C1 segment of cervical spinal cord (tissue), 14 donors: ENCODE measurements at places on chromosomes 1 and 21.

GRCh38 chr21:42025376-42026081 lies 15.4 kb upstream of the ZBTB21 start:
- DNase-seq = no peak

- DNase-seq = no peak
Observed at GRCh38 chr1:214901718-214902117, 180.8 kb upstream of the KCNK2 start.

DNA sequence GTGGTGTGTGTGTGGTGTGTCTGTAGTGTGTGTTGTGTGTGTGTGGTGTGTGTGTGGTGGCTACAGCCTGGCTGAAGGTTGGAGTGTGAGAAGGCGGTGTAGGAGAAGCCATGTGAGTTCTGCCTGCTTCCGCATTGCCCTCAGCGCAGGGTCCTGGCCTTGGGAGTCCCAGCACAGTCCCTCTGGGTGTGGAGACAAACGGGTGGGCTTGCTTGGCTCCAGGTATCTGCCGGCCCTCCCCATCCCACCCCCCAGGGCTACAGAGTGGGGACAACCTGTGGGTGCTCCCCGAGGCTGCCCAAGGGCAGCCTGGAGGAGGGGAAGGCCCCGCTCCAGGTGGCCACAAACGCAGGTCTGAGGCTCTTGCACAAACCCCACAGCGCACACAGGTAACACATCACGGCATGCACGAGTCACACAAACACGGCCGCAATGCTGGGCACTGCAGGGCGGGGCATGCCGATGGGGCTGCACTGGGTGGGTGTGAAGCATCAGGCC lies 31.7 kb upstream of the ADARB1 start:
- no peak for DNase-seq

DNA sequence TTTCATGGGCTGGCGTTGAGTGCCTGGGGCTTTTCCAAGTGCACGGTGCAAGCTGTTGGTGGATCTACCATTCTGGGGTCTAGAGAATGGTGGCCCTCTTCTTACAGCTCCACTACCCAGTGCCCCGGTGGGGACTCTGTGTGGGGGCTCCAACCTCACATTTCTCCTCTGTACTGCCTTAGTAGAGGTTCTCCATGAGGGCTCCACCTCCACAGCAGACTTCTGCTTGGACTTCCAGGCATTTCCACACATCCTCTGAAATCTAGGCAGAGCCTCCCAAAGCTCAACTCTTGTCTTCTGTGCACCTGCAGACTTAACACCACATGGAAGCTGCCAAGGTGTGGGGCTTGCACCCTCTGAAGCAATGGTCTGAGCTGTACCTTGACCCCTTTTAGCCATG lies 82.1 kb downstream of the CCDC18 start:
- DNase-seq = no peak

DNA sequence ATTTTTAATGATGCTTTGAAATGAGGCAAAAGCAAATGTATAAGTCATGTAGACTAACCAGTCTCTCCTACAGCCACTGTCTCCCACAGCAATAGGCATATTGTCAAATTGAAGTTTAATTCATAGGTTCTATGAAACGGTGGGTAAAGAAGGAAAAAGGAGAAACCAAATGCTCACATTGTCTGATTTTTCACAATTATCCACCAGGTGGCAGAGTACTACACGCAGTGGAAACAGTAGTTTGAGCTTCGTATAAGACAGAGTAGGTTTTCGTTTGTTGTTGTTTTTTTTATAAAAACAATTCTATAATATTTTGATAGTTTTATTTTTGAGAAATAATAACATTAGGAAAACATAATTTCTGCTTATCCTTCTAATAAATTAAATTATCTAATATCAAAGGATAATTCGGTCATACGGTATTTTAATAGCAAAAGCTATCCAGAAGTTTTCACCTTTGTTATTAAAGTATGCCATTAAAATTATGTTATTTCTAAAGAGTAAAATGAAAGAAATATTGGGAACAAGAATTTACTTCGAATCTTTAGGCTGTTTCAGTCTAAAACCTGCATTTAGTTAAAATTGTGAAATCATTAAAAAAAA lies 39.1 kb downstream of the TYW3 start:
- DNase-seq = no peak
